ENCODE measurements at places on chromosomes 7 and 10.

- no peak for DNase-seq
These were observed 158.1 kb downstream of the AHR start for GRCh38 chr7:17456541-17456940.

GRCh38 chr7:91378131-91378530 lies 113.9 kb downstream of the FZD1 start:
- no peak for DNase-seq

GRCh38 chr10:78109210-78109609 lies 75.5 kb downstream of the RPS24 start:
- no peak for DNase-seq

- DNase-seq, result no peak
These were observed 2.2 kb upstream of the ABHD11 start for GRCh38 chr7:73740771-73741170.

DNA sequence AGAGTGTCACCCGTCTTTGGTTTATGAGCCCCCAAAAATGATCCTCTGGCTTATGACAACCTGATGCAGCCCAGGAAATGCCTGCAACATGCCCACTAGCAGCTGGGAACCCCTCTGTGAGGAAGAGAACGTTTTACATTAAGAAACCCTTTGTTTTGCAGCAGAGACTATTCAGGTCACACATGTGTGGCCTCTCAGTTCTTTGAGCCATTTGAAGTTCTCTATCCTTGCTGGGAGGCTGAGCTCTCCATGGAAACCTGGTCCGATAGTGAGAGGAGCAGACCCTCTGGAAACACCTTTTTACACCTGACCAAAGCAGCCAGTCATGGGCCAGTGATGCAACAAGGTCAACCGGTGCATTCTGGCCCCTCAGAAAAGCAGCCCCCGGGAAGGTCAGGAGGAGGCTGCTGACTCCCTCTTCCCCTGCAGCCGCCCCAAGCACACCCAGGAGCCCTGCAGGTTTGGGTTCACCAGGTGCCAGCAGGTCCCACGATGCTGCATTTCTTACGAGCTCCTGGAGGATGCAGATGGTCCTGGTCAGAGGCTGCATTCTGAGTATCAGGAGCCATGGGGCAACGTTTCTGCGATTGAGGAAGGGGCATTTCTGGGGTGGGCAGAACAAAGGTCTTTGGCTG lies 134.3 kb downstream of the ZMYND11 start:
- no peak for DNase-seq

GRCh38 chr10:78664929-78665553 lies 403.7 kb upstream of the ZMIZ1 start:
- DNase-seq, result no peak

- no peak for DNase-seq
These were observed 272.0 kb upstream of the GNAI1 start for GRCh38 chr7:79862447-79863210.

- DNase-seq, result no peak
These were observed 136.6 kb downstream of the LRRC4 start for GRCh38 chr7:127894588-127894987.

DNA sequence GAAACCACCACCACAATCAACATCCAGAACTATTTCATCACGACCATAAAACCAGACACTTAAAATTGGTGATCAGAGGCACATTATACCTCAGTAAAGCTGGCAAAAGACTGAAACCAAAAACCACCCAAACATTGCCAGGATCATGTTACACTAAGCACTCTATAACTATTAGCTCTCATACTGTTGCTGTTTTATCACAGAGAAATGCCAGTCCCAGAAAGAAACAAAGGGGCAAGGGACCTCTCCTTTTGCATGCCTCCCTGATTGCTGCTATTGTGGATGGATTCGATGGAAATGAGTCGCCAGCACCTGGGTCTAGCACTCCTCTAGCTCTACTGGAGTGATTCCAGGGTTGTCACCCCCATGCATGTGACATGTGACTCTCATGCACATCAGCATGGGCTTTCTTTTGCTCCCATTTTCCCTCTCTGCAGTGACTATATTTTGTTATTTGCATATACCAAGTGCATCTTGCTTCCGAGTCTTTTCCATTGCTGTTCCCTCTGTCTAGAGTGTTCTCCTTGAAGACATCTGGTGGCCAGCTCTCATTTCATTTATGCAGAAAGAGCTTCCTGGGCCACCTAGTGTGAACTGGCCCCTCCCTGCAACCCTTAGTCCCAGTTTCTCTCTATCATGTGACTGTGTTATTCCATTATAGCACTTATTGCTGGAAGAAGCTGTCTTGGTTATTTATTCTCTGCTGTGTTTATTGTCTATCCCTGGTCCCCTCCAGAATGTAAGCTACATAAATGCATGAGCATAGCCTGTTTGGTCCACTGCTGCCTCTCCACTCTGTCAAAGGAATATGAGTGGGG lies 300.6 kb downstream of the PLXNA4 start:
- DNase-seq, result no peak

- DNase-seq, result no peak
These were observed 613.9 kb upstream of the CELF2 start for GRCh38 chr10:10403762-10404161.

DNA sequence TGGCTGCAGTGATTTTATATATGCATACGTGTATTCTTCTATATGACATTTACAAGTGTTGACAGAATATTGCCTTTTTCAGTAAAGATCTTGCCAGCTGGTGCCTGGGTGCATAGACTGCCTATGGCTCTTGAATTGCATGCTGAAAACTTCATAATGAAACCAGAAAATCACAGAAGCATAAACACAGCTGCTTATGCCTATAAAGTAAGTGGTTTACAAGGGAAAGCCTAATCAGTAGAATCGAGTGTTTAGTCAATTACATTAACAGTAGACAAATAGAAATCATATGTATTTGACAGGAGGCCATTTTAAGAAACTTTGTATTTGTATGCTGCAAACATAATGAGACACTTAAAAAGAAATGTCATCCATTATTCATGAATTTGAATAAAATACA lies 82.5 kb downstream of the TMEM168 start:
- DNase-seq, result no peak

DNA sequence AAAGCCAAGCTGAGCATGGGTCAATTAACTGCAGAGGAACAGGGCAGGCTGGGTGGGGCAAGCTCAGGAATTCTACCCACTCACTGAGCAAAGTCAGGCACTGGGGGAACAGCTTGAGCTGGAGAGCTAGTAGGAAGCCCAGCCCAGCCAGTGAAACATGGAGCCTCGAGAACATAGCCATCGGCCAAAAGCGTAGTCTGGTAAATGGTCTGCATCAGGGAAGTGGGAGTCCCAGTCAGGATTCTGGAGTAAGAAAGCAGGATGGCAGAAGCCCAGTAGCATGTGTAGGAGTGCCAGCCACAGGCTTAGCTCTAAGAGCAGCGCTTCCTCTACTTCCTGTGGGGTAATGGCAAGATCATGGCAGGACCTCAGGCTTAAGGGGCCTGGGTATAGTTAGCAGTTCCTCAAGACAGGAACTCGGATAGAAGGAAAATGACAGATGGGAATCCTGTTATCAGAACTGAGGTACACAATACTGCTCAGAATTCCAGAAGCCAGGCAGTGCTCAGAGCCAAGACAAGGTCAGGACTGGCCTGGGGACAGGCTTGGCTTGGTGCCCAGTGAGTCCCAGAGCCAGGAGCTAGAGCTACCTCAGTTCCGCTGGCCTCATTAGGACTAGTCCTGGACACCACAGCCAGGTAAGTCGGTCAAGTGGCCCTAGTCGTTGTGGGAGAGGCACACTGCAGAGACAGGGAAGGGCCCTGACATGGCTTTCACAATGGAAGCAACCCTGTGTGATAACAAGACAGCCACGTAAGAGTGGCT lies 65.4 kb upstream of the MXI1 start:
- DNase-seq, result no peak

DNA sequence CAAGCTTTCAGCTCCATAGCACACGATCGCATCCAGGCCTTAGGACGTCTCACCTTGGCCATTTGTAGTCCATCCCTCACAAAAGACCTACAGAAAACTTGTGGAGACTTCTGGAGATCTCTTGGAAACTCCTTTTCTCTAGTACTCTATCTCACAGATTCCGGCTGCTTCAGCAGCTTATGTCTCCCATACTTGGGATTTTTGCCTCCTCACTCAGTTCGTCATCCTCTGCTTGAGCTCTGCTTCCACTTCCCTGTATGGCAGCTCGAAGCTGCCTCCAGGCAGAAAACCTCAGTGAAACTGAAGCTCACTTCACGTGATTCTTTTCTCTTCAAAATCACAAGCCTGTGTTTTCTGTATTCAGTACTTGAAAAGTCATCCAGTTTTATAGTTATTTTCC lies 178.7 kb upstream of the GDF10 start:
- no peak for DNase-seq

DNA sequence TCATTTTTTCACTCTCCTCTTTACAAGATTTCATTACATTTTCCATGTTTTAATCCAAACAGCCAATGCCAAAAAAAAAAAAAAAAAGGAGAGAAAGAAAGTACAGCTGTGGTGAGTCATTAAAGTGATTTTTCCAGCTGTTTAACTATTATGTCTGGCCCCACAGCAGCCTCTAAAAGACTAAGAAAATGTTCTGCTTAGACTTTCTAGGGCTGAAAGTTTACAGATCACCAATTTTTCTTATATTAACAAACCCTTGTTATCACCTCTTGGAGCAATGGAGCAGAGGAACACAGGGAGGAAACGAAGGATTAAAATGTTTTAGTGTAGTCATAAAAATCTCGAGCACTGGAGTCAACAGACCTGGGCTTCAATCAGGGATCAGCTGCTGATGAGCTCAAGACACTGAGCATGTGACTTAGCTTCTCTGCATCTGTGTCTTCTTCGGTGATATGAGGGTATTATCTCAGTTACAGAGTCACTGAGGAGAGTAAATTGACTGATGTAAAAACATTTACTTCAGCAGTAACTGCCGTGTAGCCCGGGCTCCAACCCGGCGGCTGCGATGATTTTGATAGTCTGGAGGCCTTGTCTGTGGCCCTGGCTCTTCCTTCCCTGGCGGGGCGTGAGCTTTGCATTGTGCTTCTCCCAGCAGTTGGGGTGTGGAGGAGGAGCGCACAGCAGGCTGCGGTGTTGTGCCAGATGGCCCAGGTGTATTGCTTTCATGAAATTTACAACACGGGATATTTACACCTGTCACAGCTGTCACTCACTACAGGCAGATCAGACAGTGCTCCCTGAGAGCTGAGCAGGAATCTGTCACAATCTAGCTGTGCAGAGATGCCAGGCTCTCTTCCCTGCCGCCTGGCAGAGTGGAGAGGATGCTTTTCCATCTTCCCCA lies 298.3 kb upstream of the FZD8 start:
- DNase-seq, result no peak

DNA sequence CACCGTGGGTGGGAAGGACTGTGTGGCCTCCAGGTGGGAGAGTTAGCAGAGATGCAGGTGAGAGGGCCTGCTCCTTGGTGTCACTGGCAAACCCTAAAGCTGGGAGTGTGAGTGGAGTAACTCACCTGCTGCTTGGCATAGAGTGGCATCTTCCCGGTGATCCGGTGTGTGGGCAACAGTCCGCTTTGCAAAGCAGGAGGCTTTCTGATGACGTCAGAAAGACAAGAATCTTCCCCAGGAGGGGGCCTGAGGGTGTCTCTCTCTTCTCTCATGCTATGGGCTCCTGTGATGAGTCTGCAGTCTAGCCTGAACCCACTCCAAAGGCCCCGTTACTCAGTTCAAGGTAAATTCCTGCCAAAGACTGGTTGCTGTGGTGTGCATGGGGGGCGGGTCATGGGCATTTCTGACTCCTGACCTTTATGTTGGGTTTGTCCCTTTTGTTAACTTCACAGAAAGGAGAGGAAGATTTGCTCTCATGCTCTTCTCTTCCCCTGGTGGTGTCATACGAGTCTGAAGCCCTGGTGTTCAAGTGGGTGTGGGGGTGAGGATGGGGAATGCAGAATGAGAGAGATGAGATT lies 187.9 kb downstream of the GATA3 start:
- no peak for DNase-seq

DNA sequence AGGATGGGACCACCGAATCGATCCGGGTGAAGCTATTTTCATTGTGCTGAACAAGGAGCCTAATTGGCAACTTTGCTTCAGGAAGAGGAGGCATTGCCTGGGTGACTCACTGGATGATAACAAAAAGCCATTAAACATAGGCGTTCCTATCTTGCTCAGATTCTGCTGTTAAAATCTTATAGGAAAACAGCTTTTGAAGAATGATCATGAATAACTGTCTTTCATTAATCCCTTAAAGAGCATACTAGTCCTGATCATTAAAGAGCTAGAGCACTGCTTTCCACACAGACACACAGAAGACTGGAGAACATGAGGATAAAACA lies 174.2 kb upstream of the IMMP2L start:
- no peak for DNase-seq

DNA sequence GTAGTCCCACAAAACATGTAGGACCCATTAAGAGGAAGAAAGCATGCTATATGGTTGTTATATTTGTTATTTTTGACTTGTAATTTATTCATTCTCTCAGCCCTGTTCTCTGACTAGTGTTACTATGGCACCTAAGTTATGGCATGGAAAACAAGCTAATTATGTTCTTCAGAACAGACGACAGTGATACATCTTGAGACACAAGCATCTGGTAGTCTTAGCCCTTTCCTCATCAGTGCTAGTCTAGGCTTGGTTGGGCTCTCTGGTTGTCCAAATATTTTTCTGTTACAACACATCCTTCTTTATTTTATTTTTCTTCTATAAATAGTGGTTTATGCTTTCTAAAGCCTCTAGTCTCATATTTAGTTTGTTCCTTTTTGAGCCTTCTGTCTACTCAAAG lies 308.3 kb upstream of the KAT6B start:
- no peak for DNase-seq

DNA sequence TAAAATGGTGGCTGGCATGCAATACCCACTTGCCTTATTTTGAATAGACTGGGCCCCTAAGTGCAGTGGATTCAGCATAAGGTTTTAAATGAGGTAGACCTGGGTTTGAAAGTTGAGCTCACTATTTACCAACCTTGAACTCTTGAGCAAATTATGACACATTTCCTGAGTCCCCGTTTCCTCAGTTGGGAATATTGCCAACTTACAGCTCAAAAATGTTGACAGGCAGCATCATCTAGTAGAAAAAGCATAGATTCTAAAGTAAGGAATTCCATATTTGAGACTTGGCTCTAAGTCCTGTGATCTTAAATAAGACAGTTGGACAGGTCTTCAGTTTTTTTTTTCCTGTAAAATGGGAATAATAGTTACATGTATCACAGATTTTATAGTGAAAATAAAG lies 305.5 kb downstream of the ACTR3B start:
- DNase-seq, result no peak

DNA sequence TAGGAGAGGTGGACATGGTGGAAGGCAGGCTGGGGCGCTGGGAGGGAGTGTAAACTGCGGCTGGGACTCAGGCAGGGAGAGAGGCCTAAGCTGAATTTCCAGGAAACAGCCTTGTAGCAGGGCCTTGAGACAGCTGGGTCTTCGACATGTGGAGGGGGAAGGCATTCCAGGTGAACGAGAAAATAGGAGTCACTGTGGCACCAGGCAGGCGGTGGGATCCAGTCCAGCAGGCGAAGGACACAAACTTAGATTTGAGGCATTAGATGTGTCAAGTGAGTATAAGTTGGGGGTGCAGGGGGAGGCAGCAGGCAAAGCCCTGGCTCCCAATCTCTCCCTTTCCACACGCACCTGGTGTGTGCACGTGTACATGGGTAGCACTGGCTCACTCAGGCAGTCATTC lies 105.3 kb downstream of the PTPN20 start:
- DNase-seq, result no peak
